ENCODE measurements at places on chromosomes 11 and 22.

- DNase-seq: no peak
These were observed 27.3 kb downstream of the SCGB1A1 start for GRCh38 chr11:62446091-62446490.

- DNase-seq: no peak
These were observed 728 bp downstream of the DCUN1D5 start for GRCh38 chr11:103091064-103091800.

DNA sequence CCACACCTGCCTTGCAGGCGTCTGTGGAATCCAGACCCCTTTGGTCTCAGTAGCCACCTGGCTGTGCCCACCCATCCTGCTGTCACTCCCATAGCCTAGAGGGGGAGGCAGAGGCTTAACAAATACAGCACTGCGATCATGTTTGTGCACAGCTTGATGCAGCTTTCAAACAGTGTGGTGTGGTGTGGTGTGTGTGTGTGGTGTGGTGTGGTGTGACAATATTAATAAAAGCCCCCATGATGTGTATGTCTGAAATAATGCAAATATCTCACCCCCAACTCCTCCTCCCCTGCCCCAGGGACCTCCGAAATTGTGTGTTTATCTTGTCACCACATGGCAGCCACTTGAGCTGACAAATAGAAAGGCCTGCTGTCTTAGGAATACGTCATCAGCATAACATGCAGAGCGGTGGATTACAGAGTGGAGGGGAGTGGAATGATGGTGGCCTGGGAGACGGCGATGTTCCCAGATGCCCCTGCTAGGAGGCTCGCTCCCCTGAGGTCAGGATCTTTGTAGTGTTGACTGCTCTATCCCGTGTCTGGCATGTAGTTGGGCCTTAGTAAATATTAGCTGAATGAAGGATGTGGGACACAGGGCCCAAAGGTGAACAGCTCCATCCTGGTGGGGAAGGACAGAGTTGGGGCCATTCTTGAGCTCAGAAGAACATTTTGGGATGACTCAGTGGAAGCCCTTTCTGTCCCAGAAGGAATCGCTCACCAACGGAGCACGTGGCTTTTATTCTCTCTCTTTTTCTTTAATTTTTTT lies 2.8 kb downstream of the PDXP start:
- DNase-seq: no peak

GRCh38 chr11:112156956-112157766 lies 6.7 kb downstream of the IL18 start:
- no peak for DNase-seq

DNA sequence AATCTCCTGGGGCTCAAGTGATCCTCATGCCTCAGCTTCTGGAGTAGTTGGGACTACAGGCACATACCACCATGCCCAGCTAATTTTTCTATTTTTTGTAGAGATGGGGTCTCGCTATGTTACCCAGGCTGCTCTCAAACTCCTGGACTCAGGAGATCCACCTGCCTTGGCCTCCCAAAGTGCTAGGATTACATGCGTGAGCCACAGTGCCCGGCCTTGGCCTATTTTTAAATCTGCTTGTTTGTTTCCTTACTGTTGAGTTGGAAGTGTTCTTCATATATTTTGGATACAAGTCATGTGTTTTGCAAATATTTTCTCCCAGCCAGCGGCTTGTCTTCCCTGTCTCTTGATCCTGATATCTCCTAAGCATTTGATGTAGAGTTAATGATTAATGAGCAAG lies 5.0 kb downstream of the PARVB start:
- DNase-seq: no peak

DNA sequence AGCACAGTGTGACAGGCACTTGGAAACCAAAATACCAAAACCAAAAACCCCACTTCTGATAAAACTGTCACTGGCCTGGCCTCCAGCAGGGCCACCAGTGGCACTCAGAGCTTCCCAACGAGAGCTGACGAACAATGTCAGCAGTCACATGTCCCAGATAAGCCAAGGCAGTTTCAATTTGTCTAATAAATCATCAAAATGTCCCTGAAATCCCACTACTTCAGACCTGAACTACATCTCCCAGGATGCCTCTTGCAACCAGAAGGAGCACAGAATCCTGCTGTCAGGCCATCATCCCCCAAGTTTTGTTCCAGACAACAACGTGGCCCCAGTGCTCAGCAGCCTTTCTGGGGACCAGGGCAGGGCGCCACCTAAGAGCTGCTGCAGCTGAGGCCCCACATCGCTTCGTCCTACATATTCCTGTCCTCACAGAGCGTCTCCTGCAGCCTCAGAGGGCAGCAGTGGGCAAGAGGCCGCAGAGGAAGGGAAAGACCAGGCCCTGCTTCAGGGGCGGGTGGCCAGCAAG lies 25.1 kb downstream of the LRFN4 start:
- no peak for DNase-seq

DNA sequence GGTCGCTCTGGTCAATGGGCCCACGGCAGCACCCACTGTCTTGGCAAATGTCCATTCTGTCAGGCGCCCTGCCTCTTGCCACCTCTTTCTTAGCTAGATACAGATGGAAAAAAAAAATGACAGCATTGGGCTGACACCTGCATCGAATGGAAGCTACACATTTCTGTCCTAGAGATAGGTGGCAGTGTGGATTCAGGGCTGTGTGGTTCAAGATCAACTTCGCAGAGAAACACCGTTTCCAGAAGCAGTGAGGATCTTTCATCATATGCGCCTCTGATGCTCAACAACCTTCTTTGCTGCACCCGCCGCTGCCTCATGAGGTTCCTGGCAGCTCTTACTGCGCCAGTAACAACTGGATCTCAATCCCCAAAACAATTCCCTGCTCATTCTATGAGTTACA lies 236.3 kb downstream of the KIRREL3 start:
- DNase-seq: no peak

DNA sequence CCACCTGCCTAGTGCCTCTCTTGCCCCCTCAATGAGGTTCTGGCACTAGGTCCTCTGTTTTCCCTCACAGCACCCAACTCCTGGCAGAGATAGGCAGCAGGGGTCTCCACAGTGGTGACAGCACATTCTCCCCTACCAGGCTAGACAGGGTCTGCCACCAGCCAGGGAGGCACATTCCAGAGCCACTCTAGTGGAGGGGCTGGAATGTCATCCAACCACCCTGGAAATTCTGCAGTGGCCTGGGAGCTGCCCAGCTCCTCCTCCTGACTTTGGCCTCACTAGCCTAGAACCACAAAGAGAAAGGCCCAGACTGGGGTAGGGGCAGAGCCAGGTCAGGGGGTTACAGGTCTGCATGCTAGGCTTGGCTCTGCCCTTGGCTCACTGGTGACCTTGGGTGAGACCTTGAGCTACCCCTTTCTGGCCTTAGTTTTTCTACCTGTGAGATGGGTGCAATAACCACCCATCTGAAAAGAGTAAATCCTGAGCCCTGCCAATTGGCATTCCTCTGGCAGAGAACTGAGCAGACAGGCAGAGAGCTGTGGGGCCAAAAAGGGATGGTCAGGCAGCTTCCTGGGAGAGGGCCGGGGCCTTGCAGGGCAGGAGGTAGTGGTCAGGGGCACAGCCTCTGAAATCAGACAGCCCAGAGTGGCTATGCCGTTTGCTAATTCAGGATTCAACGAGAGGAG lies 7.1 kb downstream of the P2RY2 start:
- DNase-seq: no peak

- no peak for DNase-seq
These were observed 146.8 kb upstream of the SYT13 start for GRCh38 chr11:45432910-45433309.

DNA sequence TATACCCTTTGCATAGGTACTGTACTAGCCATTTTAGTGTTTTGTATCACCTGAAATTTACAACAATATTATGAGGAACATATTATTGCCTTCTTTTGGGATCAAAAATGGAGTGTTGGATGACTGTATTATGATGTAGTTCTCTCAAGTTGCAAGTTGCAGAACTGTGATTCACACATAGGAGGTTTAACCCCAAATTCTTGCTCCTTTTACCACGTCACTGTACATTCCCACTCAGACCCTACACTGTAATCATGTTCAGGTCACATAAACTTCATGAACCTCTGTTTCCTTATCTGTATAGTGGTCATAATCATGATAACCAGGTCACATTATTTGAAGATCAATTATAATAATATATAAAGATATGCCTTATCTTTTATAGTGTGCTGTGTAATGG lies 925.1 kb upstream of the TENM4 start:
- no peak for DNase-seq

GRCh38 chr11:2590131-2590964 lies 109.4 kb downstream of the KCNQ1OT1 start:
- no peak for DNase-seq

DNA sequence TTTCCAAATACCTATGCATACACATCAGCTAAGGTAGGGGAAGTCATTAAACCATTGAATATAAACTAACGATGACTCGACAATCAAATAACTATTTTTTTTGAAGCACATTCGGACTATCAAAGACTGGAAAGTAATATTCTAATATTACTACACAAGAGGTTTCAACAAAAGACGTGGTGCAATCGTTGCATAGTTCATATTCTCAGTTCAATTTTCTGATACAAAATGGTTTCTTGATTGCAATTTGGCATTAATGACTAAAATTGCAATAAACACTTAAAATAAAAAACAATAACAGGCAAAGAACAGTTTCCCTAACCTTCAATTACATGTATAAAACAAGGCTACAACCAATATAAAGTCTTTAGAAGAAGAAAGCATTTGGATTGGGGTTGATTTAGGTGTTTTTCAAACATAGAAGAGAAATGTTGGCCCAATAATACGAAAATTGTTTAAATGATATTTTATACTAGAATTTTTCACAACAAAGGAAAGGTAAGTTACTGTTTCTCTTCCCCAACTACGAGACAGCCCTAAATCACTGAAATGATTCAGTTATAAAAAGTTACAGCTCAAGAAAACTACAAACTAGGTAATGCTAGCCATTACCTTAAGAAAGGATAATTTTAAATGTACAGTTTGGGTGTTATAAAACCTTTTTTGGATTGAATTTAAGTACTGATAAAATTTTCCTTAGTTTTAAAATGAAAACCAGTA lies 17.6 kb downstream of the BLID start:
- DNase-seq: no peak

- DNase-seq: no peak
These were observed 115.8 kb upstream of the ASPHD2 start for GRCh38 chr22:26313291-26313690.

DNA sequence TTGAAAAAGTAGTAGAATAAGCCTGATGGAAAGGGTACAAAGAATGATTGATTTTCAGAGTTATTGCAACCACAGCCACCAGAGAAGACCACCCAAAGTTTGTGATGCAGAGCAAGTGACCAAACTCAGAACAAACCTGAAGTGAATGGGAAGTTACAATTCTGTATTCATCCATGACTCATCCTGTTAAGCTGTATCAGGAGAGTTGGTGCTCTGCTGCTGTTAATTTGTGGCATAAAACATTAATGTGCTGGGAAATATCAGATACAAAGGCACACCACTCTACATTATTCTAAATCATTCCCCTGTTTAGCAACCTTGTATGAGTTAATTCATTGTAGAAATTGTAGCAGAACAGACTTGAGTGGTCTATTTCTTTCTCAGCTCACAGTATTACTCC lies 19.6 kb upstream of the PDGFD start:
- DNase-seq: no peak

- DNase-seq: no peak
These were observed 36.2 kb downstream of the PISD start for GRCh38 chr22:31625661-31626426.

GRCh38 chr22:22469527-22469926 lies 39.0 kb downstream of the ZNF280B start:
- DNase-seq: no peak

- no peak for DNase-seq
These were observed 296.8 kb downstream of the RAB38 start for GRCh38 chr11:87878373-87878825.

GRCh38 chr11:131829725-131830124 lies 459.3 kb downstream of the NTM start:
- DNase-seq: no peak

- DNase-seq: no peak
These were observed 51.7 kb upstream of the ME3 start for GRCh38 chr11:86724137-86724536.

DNA sequence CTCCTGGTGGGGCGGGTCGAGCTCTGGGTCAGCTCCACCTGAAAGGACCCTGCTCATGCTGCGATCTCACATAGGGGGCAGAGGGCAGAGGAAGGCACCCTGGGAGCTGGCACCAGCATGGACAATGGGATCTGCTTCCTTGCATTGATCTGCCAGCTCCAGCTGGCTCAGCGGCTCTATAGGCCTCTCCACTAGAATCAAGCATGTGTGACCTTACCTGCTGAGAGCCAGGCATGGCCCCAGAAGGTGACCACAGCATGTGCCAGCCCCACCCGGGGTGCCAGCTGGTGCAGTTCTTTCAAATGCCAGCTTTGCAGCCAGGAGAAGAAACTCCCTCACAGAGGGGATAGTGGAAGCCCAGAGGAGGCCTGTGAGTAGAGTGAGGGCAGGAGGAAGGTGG lies 22.0 kb upstream of the KLHL35 start:
- DNase-seq: no peak

- DNase-seq: no peak
These were observed 24.4 kb downstream of the PGA5 start for GRCh38 chr11:61265357-61265756.

DNA sequence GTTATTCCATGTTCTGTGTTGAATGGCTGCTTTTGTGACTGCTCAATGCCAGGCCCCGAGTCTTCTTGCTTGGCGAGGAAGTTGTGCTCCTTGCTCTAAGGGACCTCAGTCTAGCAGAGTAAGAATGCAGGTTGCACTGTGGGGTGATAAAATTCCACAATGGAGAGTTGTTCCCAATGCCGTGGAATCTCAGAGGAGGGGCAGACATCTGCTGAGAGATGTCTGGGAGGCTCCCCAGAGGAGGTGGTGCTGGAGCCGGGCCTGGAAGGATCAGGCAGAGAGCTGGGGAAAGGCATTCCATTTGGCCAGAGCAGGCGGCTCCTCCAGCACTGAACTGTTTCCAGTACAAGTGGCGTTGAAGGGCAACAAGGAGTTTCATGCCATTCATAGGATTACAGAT lies 55.2 kb downstream of the ST3GAL4 start:
- no peak for DNase-seq

- DNase-seq: no peak
These were observed 189.3 kb downstream of the DBX1 start for GRCh38 chr11:19970944-19971343.

GRCh38 chr11:100970283-100971164 lies 159.1 kb downstream of the PGR start:
- no peak for DNase-seq

- DNase-seq: no peak
These were observed 83.4 kb downstream of the SCN3B start for GRCh38 chr11:123570939-123571580.
